RWPE1 (cell line): ENCODE measurements at places on chromosomes 12 and 14.

DNA sequence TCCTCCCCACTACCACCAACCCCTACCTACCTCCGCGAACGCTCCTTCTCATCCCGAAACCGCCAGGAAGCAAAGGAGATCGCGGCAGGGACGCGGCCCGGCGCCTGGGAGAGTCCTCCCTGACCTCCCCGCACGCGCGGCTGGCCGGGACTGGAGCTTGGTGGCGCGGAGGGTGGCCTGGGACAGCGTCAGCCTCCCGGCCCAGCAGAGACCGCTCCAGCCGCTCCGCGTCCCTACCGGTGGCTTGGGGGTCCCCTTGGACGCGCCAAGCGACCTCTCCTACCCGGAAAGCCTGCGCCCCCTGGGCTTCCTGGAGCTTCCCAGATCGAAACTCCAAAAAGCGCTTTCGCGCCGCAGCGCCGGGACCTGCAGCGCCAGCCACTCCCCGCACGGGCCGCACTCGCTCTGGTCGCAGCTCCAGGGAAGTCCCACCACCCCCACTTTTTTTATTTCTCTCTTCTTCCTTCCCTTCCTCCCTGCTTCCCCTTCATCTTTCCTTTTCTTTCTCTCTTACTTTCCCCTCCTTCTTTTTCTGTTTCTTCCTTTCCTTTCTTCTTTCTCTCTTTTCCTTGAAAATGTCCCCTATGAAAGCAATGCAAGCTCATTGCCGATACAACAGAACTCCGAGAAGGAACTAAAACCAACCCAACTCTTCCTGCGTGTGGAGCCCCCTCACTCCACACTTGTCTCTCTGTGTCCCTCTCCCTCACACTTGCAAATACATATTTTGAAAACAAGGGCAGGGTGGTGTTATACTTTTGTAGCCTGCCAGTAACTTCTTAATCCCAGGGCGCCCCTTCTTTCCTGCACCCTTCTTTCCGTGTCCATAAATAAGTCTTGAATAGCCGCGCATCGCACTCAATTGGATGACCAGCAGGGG lies 3.8 kb downstream of the DIO3 start:
- no peak for DNase-seq

DNA sequence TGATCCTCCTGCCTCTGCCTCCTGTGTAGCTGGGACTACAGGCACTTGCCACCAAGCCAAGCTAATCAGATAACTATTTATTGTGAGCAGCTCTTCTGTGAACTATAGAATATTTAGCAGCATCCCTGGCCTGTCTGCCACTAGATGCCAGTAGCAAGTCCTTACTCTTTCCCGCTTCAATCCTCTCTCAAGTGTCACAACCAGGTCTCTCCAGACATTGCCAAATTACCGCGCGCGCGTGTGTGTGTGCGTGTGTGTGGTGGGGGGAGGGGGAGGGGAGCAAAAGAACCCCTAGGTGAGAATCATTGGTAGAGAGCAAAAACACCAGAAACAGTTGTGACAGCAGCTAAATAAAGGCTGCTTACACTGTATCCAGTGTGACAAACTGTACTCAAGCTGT lies 49.9 kb downstream of the PPP2R5E start:
- no peak for DNase-seq

DNA sequence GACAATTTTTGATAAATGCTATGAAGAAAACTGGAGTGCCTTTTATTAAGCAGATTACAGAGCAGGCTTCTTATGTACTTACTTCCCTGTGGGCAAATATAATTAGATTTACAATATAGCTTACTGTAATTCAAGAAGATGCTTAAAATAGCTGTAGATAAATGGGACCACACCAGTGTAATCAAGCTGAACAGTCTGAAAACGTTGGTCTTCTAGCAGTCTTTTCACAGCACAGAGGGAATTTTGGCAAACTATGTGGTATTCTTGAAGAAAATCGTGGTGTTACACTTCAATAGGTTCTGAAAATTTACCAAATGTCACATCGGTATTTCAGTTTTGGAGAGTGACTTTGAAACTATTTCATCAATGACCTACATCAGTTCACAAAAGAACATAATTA lies 47.7 kb downstream of the SLC16A7 start:
- DNase-seq = no peak

DNA sequence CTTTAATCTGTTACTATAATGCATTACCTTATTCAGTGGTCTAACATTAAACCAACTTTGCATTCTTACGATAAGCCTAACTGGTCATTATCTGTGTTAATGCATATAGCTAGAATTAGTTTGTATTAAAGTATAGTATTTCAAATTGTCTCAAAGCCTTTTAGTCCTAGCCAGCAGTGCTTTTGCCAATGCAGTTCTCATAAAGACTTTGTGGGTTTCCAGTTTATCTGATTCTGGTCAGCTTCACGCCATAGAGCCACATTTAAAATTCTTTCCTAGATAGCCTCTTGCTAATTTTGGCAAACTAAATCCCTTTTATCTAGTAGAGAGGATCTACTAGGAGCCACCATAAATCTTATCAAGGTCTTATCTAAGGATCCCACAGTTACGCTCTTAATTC lies 78.9 kb upstream of the VASH1 start:
- DNase-seq = no peak

- no peak for DNase-seq
Measured at GRCh38 chr14:87785897-87786296, 207.1 kb downstream of the GALC start.

- DNase-seq = no peak
Measured at GRCh38 chr12:122505419-122506051, 4.8 kb upstream of the ZCCHC8 start.

- DNase-seq = peak; percentile 2
Measured at GRCh38 chr12:95700316-95700785, 90.2 kb downstream of the NTN4 start.

- no peak for DNase-seq
Measured at GRCh38 chr14:99928963-99929362, 135.8 kb downstream of the EML1 start.

DNA sequence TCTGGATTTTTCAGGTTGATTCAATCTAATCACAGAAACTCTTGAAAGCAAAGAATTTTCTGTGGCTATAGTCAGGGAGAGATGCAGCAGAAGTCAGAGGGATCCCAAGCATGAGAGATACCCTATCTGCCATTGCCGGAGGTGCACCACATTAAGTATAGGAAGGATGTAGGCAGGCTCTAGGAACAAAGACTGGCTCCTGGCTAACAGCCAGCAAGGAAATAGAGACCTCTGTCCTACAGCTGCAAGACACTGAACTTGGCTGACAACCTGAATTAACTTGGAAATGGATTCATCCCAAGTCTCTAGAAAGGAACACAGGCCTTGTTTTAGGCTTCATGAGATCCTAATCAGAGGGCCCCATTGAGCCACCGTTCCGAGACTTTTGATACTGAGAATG lies 364.9 kb upstream of the FLRT2 start:
- DNase-seq = no peak

DNA sequence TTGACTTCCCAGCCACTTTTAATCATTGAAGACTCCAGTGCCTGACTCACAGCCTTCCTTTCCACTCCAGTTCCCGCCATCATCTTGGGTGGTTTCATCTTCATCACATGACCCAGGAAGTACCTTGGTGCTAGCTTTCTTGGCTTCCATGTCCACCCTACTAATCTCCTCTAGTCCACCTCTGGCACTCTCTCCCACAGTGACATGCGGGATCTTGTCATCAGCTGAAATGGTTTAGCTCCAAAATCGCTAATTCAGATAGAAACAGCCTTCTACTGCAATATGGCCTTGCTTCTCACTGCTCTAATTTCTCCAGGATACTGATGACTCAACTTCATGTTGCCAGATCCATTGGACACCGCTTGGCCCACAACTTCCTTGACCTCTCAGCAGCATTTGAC lies 24.5 kb downstream of the WDR20 start:
- no peak for DNase-seq

DNA sequence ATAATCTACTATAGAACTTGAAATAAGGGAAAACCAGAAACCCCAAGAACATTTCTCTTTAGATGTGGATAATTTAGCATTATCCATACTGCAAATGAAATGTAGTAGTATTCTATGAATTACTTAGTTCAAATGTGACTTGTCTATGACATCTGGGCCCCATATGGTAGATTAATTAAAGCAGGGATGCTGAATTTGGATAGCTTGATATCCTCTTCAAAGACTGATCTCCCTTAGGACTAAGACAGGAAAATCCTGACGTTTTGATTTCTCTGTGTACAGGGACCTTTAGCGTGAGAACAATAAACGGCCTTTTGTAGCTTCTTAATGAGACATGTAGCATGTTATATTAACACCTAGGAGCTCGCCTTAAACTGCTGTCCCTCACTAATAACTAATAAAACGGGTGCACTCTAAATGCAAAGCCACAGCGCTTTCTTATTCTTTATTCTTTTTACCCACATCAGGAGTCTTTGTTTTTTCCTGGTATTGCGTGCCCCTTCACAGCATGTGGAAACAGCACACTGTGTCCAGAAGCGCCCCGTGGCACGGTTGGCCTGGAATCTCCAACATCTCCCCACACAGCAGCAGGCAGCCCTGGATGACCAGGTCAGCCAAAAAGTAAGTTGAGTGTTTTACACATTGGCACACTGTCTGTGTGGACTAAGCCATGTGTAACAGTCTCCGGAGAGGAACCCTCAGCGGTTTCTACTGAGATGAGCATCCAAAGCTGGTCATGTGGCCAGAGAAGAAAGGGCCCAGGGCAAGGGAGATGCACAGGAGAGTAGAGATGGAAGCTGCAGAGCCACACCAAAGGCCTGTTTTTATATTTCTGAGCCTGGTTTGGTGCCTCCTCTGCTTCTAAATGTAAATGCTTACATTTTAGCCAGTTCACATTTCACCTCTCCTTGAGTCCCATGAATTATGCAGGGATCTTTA lies 93.1 kb downstream of the SRGAP1 start:
- no peak for DNase-seq

GRCh38 chr12:63152321-63152700 lies 1.3 kb upstream of the AVPR1A start:
- no peak for DNase-seq

GRCh38 chr12:68482660-68483059 lies 128.0 kb upstream of the RAP1B start:
- no peak for DNase-seq

DNA sequence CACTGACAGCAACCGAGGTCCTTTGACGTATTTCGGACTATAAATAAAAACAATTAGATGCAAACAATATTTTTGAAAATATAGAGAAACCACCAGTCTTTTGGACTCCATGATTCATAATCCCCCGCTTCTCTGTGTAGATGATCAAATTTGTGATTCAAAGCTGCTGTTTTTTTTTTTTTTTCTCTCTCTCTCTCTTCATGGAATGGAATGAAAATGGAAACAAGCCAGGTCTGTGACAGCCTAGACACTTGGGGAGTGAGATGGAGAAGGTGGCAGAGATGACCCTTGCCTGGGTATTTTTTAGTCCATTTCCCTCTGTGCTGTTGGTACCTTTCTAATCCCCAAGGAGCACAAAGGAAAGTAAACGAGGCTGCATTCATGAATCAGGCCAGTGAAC lies 248.5 kb downstream of the GLT1D1 start:
- no peak for DNase-seq

GRCh38 chr14:84575681-84576080 lies 954.3 kb upstream of the FLRT2 start:
- DNase-seq = no peak

- no peak for DNase-seq
Measured at GRCh38 chr12:32254260-32254956, 144.9 kb upstream of the FGD4 start.

DNA sequence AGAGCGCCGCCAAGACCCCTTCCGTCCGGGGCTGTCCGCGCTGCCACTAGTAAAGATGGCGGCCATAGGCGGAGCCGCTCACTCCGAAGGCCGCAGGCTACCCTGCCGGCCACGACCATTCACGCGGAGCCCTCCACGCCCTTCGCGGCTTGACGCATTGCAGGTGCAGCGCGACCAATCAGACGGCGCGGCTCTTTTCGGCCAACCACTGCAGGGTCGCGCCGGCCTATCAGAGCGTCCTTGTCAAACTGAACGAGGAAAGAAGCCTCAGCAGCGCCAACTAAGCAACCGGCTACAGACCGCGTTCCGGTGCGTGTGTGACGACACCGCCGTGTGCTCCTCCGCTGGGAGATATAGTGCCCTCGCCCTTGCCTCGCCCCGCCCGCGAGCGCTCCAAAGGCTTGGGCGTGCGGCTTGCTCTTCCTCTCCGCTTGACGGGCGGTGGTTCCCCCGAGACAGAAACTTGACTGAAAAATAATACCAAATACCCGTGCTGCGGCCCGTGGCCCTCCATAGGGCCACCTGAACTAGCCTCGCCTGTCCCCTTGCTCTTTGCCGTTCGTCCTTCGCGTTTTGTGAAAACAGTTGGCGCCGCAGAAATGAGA lies 13.6 kb upstream of the CALM1 start:
- DNase-seq = peak; percentile 99

DNA sequence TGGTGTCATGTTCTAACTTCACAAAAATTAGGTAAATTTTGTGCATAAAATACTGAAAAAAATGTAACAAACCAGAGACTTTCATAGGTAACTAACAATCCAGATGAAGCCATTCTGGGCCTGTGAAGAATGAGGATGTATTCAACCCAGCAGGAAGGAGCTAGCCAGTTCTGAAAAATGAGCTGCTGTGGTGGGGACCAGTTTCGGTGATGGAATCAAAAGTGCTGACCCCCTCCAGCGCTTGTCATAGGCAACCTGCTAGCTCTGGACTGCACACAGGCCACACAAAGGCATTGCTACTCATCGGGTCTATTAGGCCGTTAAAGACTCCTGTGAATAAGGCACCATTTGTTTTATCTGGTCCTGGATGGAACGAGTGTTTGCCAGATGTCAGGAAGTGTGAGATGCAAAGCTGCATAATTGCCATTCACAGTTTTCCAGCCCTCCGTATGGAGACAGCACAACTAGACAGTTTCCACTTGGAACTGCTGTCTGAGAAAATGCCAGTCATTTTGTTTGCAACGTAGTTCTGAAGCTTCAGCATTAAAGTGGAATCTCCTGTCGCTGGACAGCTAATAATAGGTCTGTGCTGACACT lies 3.3 kb upstream of the RIMBP2 start:
- no peak for DNase-seq

- DNase-seq = no peak
Measured at GRCh38 chr12:57040211-57040610, 9.7 kb downstream of the MYO1A start.
